ENCODE measurements at places on chromosomes 13 and 19.

DNA sequence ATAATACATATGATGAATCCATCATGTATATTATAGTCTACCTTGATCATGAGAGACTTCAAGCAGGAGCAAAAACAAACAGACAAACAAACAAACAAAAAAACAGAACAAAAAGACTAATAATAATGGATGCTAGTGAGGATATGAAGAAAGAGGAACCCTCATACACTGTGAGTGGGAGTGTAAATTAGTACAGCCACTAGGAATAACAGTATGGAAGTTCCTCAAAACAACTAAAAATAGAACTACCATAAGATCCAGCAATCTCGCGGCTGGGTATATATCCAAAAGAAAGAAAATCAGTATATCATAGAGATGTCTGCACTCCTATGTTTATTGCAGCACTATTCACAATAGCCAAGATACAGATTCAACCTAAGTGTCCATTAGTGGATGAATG, 7.0 kb upstream of the DLEU7 start:
- no peak for DNase-seq

- no peak for DNase-seq
Measured at GRCh38 chr13:74647211-74647610, 513.0 kb upstream of the KLF12 start.

- no peak for DNase-seq
Measured at GRCh38 chr13:96065849-96066248, 12.6 kb upstream of the UGGT2 start.

DNA sequence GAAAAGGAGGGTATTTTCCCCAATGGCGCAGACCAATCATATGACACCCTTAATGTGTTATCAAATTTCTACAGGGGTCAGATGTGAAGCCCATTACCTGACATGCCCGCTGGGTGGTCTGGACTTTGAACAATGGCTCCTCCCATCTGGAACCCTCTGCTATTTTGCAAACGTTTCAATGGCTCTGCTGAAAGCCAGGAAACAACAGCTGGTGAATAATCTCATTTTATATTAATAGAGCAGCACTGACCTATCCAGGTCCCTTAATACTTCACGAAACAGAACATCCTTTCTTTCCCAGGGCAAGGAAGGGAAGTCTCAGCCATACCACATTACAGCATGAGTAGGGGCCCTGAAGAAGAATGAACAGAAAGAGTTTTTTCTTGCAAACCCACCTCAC, 20.3 kb upstream of the KPNA3 start:
- DNase-seq, result no peak

GRCh38 chr19:18659281-18660050, 22.6 kb downstream of the KLHL26 start:
- DNase-seq, result peak; percentile 38

- DNase-seq, result peak; percentile 99
Measured at GRCh38 chr19:18281082-18282020, at the start of gene JUND. JUND (minus strand) TSS chr19:18281622; CDS start chr19:18281484, 138 bp downstream.

DNA sequence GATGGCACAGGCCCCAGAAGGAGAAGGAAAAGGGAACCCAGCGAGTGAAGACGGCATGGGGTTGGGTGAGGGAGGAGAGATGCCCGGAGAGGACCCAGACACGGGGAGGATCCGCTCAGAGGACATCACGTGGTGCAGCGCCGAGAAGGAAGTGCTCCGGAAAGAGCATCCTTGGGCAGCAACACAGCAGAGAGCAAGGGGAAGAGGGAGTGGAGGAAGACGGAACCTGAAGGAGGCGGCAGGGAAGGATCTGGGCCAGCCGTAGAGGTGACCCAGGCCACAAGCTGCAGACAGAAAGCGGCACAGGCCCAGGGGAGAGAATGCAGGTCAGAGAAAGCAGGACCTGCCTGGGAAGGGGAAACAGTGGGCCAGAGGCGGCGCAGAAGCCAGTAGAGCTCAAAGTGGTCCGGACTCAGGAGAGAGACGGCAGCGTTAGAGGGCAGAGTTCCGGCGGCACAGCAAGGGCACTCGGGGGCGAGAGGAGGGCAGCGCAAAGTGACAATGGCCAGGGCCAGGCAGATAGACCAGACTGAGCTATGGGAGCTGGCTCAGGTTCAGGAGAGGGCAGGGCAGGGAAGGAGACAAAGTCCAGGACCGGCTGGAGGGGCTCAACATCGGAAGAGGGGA, 1.1 kb downstream of the PPP1R12C start:
- DNase-seq, result peak; percentile 89

GRCh38 chr13:107462501-107462900, 752.8 kb downstream of the LIG4 start:
- no peak for DNase-seq

GRCh38 chr13:112137144-112137543, 70.2 kb downstream of the SOX1 start:
- DNase-seq, result no peak

DNA sequence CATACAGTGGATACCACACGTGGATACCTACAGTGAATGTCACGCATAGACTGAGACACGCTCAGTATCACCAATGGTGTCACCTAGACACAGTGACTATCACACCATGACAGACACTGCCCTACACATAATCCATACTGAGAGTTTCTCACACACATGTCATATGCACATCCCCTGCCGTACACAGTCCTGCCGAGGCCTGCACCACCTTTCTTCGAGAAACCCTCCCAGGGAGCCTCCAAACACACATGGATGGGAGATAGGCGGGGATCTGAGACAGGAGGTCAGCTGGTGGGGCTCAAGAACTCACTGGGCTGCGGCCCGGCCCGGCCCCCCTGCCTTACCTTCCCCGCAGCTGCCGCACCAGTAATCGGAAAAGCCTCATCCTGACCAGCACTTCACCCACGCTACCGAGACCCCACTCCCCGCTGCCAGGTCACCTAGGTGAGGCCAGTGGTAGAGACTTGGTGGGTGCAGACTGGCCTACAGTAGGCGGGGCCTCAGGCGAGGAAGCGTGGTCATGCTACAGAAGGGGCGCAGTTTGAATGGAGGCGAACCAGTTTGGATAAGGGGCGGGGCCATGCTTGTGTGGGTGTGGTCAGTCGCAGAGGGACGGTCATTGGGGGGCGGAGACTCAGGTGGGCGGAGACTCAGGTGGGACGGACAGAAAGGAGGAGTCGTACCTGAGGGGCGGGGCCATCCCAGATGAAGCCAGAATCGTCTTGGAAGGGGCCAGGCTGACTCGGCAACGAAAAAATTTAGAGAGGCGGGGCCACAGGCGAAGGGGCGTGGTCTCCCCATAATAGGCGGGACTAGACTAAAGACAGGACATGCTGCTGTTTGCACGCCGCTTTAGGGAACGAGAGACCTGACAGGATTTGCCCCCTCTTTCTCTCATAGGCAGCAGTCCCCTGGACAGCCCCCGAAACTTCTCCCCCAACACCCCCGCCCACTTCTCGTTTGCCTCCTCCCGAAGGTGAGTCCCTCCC, 2.1 kb downstream of the MAST1 start:
- peak; percentile 86 for DNase-seq

DNA sequence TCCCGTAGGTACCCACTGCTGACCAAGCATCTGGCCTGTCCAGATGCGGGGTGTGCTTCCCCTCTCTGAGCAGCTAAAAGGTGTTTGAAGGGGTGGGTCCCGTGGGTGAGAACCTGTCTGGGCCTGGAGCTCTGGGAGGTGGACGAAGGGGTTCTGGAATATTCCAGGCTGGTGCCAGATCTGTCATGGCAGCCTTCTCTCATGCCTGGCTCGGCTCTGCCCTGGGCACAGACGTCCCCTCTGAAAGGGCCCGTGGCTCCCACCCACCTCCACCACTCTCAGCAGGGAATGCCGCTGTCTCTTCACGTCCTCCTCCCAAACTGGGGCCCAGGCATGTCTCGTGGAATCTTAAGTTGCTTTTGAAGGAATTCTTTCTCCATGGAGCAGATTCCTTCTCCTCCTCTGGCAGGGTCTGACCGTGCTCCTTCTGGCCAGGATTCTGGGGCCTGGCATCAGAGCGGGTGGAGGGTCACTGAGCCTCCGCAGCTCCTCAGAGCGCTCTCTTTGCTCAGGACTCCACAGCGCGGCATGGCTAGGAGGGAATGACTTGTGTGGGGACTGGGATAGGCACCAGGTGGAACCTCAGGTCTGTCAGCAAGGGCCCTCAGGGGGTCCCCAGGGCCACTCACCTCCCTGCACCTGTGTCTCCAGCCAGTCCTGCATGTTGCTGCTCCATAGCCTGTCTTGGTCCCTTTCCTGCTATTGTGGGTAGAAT, 5.9 kb upstream of the MCF2L start:
- no peak for DNase-seq

GRCh38 chr19:907183-907853, 5.7 kb downstream of the R3HDM4 start:
- DNase-seq, result no peak

- DNase-seq, result peak; percentile 98
Measured at GRCh38 chr19:18379803-18380747, 5.9 kb upstream of the GDF15 start.

GRCh38 chr19:58361900-58362271, 665 bp downstream of the ZNF497 start:
- DNase-seq, result no peak

DNA sequence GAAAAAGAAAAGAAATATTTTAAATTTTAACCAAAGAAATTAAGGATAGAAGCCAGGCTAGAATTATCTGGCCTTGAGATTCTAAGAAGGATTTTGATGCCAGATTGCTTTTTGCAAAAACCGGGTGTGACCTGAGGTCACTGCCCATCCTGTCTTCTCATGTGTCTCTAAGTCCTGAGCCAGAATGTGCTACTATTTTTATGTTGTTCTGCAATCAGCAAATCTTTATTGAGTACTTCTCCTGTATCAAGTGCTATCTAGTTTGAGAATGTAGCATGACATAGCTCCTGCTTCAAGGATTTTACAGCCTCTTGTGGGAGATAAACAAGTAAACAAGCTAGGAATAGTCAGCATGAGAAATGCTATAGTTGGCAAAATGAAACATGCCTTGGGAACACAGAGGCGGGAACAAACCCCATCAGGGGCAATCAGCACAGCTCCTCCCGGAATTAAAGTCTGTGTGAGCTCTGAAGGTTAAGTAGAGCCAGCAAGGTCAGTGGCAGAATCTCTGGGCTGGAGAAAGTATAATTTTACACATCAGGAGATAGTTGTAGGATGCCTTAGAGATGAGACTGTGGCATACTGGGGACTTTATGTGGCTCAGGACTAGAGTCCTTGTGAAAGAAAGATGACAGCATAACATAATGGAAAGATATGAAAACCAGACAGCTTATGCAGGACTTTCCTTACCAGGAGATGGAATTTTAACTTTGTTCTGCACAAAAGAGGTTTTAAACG, 899.5 kb upstream of the SLC10A2 start:
- DNase-seq, result no peak

GRCh38 chr13:106488686-106489085, 46.8 kb downstream of the EFNB2 start:
- no peak for DNase-seq

- no peak for DNase-seq
Measured at GRCh38 chr19:33280351-33280921, 21.9 kb downstream of the CEBPA start.

DNA sequence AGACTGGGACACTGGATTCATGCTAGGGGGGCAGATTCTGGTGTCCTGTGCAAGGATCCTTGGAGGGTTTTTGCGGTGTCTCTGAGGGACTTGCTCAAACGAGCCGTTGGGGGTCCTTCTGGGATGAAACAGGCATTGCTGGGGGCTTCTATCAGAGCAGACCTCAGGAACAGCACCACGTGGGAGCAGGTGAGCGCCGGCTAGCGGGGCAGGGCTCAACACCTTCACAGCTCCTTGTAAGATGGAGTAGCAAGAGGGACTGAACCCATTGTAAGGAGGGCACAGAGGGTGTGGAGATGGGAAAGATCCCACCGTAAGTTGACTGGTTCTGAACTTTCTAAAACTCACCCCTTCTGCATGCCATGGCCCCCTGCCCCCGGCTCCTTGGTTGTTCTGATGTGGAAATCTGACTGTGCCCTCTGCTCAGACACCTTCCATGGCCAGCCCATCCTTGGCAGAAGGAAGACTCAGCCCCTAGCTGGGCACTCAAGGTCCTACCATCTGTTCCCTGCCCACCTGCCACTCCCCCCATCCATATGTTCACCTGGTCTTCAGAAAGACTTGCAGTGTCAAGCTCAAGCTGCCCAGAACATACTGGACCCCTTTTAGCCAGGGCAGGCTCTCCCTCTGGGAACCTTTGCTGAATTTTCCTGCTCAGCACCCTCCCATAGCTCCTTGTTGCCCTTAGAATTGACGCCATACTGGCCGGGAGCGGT, 1.2 kb downstream of the SLC27A1 start:
- DNase-seq, result no peak

DNA sequence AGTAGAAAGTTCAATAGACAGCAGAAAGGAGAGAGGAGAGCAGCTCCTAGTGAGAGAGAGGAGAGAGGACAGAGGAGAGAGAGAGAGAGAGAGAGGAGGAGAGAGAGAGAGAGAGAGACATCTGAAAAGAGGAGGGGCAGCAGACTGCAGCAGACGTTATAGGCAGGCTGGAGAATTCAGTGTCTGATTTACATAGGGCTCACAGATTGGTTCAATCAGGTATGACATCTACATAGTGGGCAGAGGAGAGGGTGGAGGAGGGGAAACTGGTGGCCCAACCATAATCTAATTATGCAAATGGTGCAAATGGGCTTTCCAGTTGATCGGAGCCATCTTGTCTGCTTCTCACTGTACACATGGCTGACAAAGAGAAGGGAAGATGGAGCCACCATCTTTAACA, 221.3 kb upstream of the TRPC4 start:
- no peak for DNase-seq

- no peak for DNase-seq
Measured at GRCh38 chr19:7267792-7268704, 26.2 kb downstream of the INSR start.

DNA sequence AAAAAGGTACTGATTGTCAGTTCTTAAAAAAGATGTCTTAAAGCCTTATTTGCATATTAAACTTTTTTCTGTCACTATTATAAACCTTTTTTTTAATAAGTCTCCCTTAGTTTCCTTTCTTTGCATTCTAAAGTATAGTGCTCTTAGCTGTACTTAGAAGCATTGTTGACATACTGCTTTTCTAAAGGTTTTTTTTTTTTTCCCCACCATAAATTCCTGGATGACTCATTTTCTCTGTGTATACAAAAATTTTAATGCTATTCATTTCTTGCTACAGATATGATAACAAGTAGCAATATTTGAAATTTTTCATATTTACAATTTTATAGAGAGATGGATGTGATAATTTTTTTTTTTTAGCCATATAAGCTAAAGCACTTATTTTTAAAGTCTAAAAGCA, 43.5 kb downstream of the METTL21C start:
- peak; percentile 54 for DNase-seq

GRCh38 chr19:1489463-1490310, 463 bp downstream of the PCSK4 start:
- DNase-seq, result no peak

GRCh38 chr13:73816702-73817101, 317.5 kb downstream of the KLF12 start:
- no peak for DNase-seq

DNA sequence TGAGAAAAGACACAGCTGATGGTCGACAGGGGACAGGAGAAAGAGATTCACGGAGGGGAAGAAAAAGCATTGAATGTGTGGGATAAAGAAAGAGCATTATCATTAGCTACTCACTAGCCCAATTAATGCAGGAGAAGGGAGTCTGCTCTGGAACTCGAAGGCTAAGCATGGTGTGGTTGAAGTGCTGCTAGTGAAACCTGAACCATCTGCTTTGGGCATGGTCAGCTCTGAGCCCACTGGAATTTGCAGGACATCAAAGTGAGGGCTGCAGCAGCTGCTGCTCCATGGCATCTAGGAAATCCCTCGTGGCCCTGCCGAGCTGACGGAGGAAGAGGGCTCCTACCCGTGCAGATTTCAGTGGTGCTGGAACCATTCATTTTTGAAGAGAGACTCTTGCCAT, 320.3 kb downstream of the ATP8A2 start:
- no peak for DNase-seq

All from GM23248 (cell line).